Ovary (tissue), 10 donors: ENCODE measurements at places on chromosomes 1 and 21. TPM values are rescaled to one million over a fixed set of nuclear protein-coding genes. Genes with fewer than 3 reads are reported as not detected.
A peak's percentile ranks its signal among the peaks of the same experiment; 100 is the strongest.

GRCh38 chr1:158972841-158973240 is 36.9 kb upstream of the IFI16 start:
- no peak for DNase-seq
- no peak overlapping the region for H3K27ac ChIP-seq
- no peaks in the 10 kb centered on the region for H3K4me1 ChIP-seq
- H3K27me3 ChIP-seq: no peaks in the 10 kb centered on the region
- no peaks in the 10 kb centered on the region for H3K36me3 ChIP-seq

DNA sequence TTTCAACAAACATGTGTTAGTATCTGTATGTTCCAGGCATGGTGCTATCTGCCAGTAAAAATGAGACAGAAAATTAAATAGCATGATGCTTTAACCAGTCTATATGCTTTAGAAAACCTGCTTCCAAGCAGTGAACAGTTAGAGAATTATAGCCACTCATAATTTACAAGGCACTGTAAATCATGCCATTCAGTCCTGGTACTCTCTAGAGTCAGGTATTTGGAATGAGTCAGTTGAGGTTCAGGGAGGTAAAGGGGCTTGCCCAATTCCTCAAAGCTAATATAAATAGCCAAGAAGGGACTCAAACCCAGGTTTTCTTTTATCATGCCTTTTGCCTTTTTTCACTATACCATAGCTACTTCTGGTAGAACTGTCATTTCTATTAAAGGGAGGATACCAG is 184.4 kb downstream of the NFIA start:
- H3K36me3 ChIP-seq: no peaks in the 10 kb centered on the region
- H3K4me1 ChIP-seq: peaks cover 6% of the 10 kb centered on the region
- DNase-seq: no peak
- H3K4me3 ChIP-seq: no peak overlapping the region
- H3K27ac ChIP-seq: no peak overlapping the region

- peaks cover 19% of the 10 kb centered on the region for H3K4me1 ChIP-seq
- H3K27me3 ChIP-seq: no peaks in the 10 kb centered on the region
- no peak for DNase-seq
- no peaks in the 10 kb centered on the region for H3K36me3 ChIP-seq
- no peak overlapping the region for H3K4me3 ChIP-seq
Measured at GRCh38 chr1:2968471-2968881, 52.8 kb upstream of the ACTRT2 start.

- no peak for DNase-seq
- no peaks in the 10 kb centered on the region for H3K36me3 ChIP-seq
- H3K4me3 ChIP-seq: no peak overlapping the region
- H3K27ac ChIP-seq: no peak overlapping the region
Measured at GRCh38 chr1:110067893-110068645, 2.4 kb downstream of the ALX3 start.

The CATSPERE gene
- polyA plus RNA-seq: 0.70 TPM

DNA sequence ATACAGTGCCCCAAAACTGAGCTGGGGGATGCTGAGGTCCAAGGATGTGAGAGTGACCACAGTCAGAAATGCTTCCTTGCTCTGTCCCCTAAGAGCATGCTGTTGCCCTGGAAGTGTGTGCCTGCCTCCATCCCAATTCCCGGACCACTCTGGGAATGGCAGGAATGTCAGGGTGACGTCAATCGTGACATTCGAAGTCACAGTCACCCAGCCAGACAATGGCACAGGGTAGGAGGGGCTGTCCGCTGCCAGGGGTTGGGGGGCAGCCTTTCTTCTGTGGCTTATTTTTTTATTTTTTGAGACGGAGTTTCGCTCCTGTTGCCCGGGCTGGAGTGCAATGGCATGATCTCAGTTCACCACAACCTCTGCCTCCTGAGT is 22.3 kb downstream of the MEF2D start:
- H3K4me1 ChIP-seq: peaks cover 15% of the 10 kb centered on the region
- H3K27me3 ChIP-seq: no peaks in the 10 kb centered on the region
- H3K36me3 ChIP-seq: no peaks in the 10 kb centered on the region
- peak overlapping the region; percentile 75 for H3K27ac ChIP-seq
- H3K4me3 ChIP-seq: no peak overlapping the region

DNA sequence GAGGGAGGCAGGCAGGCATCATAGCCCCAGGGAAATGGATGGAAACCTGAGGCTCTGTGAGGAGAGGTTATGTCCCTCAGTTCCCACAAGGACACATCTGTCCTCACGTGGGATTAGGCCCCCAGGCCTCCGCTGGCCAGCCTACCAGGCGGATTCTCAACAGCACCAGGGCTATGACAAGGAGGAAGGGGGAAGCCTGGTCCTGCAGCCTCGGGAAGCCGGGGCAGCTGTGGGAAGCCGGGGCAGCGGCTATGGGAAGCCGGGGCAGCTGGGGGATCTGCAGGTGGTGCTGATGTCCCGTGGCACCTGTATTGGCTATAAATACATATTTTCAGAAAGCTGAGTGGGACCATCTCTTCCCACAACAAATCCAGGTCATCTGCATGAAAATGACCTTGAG is 19.7 kb downstream of the BSND start:
- H3K36me3 ChIP-seq: no peaks in the 10 kb centered on the region
- no peaks in the 10 kb centered on the region for H3K27me3 ChIP-seq
- no peak for DNase-seq
- no peak overlapping the region for H3K27ac ChIP-seq

- H3K4me3 ChIP-seq: no peak overlapping the region
- no peaks in the 10 kb centered on the region for H3K4me1 ChIP-seq
- no peak for DNase-seq
- no peaks in the 10 kb centered on the region for H3K27me3 ChIP-seq
- H3K27ac ChIP-seq: no peak overlapping the region
Measured at GRCh38 chr1:219783605-219784235, 144.6 kb downstream of the SLC30A10 start.
